KG1 (cell line): ENCODE measurements at places on chromosomes 11 and 22.
A peak's percentile ranks its signal among the peaks of the same experiment; 100 is the strongest.

GRCh38 chr11:73366265-73366610 lies 10.0 kb upstream of the RELT start:
- DNase-seq: no peak

DNA sequence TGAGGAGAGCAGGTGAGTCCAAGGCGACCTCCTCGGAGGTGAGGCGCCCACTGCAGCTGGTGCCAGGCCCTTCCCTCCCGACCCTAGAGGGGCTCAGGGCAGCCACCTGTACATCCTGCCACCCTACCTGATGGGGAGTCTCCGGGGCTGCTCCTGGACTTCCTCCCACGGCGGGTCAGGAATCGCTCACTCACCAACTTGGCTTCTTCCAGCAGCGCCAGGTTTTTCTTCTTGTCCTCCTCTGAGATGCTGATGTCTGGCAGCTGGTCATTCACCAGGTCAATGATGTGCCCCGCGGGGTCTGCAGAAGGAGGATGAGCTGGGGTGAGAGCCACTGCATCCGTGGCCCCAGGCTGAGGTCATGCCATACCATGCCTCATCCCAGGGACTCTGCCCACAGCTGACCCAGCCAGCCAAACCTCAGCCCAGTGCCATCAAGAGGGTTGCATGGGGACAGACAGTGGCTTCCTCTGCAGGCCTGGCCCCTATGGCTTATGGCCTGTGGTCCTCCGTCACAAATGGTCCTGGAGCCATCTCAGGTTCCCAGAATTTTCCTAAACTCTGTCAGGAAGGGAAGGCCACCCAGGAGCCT lies 61.0 kb upstream of the LYVE1 start:
- DNase-seq: no peak

GRCh38 chr22:46660604-46661201 lies 40.5 kb downstream of the GRAMD4 start:
- DNase-seq: no peak

DNA sequence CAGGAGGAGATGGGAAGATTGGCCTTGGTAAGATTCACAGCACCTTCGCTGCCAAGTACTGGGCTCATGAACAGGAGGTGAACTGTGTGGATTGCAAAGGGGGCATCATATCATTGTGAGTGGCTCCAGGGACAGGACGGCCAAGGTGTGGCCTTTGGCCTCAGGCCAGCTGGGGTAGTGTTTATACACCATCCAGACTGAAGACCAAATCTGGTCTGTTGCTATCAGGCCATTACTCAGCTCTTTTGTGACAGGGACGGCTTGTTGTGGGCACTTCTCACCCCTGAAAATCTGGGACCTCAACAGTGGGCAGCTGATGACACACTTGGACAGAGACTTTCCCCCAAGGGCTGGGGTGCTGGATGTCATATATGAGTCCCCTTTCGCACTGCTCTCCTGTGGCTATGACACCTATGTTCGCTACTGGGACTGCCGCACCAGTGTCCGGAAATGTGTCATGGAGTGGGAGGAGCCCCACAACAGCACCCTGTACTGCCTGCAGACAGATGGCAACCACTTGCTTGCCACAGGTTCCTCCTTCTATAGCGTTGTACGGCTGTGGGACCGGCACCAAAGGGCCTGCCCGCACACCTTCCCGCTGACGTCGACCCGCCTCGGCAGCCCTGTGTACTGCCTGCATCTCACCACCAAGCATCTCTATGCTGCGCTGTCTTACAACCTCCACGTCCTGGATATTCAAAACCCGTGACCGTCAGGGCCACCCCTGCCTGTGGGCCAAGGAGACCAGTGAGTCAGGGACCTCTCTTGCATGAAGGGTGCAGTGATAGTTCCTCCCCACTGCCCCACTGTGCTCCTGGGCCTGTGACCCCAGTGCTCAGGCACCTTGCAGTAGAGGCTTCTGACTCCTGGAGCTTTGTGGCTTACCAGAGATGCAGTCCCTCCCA lies 83.6 kb downstream of the BCR start:
- DNase-seq: no peak

DNA sequence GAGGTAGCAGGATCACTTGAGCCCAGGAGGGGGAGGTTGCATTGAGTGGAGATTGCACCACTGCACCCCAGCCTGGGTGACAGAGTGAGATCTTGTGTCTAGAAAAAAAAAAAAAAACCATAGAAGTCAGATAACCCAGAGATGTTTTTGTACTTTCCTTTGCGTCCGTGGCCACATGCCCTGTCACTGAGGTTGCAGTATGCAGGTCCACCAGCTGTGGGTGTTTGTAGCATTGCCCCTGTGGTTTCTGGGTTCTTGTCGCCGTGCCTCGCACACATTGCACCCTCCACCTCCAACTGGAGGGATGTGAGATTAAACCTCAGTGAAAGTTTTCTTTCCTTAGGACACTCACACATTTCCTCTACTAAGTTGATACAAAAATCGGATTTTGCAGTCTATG lies 70.3 kb downstream of the TNRC6B start:
- DNase-seq: no peak

GRCh38 chr11:15886299-15886698 lies 470.0 kb downstream of the SOX6 start:
- no peak for DNase-seq

GRCh38 chr11:61406067-61406466 lies 13.7 kb downstream of the TMEM216 start:
- no peak for DNase-seq

DNA sequence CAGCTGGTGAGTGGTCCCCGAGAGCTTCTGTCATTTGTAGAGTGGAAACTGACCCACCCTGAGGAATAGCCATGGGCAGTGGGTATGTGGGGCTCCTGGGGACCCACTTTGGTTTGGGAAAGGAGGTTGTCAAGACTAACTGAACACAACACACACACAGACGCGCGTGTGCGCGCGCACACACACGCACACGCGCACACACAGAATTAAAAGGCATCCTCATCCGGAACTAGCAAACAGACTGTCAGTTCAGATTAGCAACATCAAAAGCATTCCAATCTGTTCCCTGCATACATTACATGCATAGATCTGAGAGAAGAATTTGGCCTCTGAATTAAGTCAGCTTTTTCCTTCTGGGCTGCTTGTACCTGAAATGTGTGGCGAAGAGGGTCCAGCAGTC lies 284.7 kb downstream of the ST3GAL4 start:
- DNase-seq: no peak

DNA sequence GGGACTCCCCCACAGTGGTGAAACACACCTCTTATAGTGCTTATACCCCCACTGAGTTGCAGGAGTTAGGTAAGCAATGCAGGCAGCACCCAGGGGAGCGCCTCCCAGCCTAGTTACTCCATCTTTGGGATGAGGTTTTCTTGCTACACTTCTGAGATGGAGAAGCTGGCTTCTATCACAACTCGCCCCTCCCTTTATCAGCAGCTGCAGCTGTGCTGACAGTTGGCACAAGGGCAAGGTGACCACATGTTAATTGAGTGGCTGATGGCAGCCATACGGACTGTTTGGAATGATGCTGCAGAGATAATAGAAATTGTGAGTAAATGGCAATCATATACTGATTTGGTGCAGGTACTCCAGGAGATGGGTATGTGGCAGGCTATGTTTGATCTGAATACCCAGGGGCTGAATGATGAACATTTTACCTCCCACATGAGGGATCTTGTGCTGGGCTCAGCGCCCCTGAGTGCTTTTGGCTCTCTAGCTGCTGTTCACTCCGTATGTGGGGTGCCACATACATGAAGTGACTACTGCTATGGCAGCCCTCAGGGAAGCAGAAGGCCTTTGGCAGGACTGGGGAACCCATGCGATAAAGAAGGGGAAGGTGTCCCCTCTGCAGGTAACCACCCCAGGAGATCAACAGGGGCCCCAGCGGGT lies 29.2 kb upstream of the KCNA4 start:
- DNase-seq: no peak

DNA sequence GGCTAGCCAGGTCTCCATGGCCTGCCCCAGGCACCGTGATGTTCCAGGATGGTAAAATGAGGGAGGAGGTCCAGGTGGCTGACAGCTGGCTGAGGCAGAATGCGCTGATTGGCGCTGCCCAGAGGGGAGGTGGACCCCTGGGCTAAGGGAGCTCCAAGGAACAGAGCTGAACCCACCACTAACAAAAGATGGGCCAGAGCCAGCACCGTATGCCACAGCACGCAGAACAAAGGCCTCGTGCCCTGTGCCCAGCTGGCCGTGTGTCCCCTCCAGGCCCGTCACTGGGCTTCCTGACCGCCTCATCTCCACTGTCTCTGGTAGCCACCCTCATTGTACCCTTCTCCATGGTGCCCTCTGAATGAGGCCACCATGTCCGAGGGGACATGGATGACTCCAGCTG lies 19.6 kb upstream of the PRODH start:
- no peak for DNase-seq

DNA sequence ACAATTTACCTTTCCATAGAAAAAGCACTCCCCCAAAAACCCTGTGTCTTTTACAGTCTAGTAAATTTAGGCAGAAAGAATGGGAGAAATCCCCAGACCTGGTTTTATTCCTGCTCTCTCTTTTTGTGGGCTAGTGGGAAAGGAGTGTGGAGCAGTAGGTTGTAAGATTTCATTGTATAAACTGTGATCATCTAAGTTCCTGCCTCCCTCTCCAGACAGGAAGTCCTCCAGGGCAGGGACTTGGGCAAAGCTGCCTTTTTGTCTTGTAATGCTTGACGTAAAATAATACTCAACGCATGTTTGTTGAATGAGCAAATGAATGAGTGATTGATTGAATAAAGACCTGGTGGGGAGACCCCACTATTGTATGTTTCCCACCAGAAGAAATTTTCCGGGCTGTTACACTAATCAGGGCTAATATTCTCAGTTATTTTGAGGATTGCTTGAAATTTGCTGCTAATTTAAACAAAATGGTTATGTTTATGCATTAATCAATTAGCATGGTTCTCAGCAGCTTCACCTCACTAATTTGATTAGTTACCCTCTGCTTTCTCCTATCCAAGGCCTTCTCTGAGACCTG lies 36.3 kb downstream of the CSNK2A3 start:
- no peak for DNase-seq

DNA sequence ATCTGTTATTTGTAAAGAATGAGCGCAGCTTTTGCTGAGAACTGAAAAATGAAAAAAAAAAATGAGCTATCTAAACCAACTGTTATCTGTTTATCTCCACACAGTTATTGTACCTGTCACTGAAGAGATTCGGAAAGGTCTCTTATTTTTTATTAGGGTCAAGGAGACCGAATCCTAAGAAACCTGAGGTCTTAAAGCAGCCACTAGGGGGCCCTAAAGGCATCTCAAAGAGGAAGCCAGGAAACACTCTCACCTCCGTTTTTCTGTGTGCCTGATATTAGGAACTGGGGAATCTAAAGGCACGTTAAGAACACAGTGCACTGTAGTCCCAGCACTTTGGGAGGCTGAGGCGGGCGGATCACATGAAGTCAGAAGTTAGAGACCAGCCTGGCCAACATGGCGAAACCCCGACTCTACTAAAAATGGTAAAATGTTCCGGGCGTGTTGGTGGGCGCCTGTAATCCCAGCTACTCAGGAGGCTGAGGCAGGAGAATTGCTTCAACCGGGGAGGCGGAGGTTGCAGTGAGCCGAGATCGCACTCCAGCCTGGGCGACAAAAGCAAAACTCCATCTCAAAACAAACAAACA lies 3.5 kb upstream of the LARGE1 start:
- DNase-seq: no peak

- DNase-seq: no peak
Measured at GRCh38 chr11:101584655-101585054, 848 bp upstream of the TRPC6 start.

GRCh38 chr11:58832056-58832645 lies 12.4 kb downstream of the GLYATL2 start:
- DNase-seq: no peak

DNA sequence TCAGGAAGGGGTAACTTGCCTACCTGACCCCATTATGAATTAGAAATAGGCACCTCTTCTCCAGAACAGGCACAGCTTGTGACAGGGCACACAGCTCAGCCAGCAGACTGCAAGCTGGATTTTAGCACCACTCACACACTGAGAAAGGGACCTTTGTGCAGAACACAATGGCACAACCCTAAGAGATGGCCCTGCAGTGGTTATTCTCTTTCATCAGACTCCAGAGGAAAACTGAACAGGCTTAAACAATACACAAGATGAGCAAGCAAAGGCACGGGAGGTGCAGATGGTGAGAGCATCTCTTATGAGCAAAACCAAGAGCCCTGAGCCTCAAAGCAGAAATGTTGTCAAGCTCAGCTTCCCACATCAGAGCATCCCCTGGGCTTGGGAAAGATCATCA lies 93.8 kb upstream of the LRRC55 start:
- DNase-seq: no peak

DNA sequence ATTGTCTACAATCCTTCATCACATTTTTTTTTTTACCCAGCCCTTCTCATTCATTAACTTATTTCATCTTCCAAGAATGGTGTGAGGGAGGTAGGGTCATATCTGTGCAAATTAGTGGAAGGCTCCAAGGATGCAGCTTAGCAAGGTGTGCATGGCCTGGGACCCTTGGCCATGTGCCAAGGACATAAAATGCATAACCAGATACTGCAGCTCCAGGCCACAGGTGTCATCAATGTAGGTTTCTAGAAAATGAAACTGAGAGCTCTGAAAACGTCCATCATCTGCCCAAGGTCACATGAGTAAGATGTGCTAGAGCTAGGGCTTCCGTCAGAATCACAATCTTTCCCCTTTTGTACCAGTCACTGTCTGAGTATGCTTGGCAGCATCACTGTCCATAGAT lies 29.8 kb downstream of the ANKK1 start:
- DNase-seq: no peak

GRCh38 chr11:30387891-30388861 lies 65.3 kb downstream of the ARL14EP start:
- no peak for DNase-seq

GRCh38 chr11:48307760-48308386 lies 1.9 kb downstream of the OR4S1 start:
- DNase-seq: peak; percentile 7

GRCh38 chr11:28598531-28598930 lies 490.3 kb downstream of the METTL15 start:
- DNase-seq: no peak

DNA sequence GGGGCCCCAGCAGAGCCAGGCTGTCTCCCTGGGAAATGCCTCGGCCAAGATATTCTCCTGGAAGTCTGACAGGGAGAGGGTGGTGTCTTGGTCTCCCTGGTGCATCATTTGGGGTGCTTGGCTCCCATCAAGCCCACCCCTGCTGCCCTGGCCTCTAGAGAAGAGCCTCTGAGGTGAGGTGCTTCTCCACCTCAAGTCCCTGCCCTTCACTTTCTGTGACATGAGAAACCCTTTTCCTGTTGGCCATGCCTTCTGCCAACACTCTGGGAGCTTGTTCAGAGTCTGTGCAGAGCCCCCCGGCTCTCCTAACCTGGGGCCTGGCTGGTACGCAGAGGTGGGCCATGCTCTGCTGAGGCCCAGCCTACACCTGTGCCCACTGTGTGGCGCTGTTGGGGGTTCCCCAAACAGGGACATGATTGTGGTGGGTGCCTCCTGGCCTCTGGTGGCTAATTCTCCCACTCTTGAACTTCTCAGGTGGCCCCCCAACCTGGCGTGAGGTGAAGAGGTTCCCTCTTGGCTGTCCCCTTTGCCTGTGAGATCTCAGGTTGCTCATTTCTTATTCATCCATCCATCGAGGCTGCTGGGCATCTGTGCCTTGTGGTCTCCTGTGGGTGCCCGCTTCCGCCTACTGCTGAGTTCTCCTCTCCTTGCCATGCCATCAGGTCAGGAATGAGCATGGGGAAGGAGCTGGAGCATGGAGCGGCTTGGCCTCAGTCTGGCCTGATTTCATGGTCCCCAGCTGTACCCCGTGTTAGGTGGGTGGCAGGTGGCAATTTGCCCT lies 19.2 kb upstream of the DGCR8 start:
- no peak for DNase-seq
